ENCODE measurements at places on chromosomes 2 and 18.
A peak's percentile ranks its signal among the peaks of the same experiment; 100 is the strongest.

DNA sequence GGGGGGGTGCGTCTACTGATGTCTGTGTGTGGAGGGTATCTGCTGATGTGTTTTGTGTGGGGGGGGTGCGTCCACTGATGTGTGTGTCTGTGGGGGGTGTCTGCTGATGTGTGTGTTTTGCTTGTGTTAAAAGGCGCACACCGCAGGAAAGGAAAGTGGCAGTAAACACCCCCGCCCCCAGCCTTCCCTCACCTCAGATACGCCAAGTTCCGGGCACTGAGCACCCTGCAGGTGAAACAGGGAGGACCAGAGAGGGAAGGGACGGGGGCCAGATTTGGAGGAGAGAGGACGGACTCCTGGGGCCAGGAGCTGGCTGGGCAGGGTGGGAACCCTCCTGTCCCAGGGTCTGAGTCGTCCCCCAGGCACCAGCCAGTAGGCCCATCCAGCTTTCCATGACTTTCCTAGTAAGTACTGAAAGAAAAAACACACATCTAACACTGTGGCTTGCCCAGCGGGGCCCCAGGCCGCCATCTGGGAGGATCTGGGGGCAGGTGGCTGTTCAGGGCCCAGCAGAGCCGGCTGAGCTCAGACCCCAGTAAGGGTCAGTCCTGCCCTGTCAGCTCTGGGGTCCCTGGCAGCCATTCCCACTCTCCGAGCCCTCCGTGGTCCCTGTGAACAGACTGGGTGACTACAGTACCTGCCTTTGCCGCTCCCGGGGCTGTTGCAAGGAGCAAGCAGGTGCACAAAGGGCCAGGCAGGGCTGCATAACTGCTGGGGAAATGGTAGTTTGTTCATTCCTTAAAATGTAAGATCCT is 126.9 kb downstream of the NFATC1 start:
- no peak for DNase-seq

DNA sequence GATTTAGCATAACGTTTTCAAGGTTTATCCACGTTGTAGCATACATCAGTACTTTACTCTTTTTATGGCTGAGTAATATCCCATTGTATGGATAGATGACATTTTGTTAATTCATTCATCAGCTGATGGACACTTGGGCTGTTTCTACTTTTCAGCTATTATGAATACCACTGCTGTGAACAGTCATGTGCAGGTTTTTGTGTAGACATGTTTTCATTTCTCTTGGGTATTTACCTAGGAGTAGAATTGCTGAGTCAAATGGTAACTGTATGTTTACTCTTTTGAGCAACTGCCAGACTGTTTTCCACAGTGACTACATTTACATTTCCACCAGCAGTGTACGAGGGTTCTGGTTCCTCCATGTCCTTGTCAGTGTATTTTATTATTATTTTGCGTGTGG is 33.9 kb downstream of the COX7A2L start:
- no peak for DNase-seq

DNA sequence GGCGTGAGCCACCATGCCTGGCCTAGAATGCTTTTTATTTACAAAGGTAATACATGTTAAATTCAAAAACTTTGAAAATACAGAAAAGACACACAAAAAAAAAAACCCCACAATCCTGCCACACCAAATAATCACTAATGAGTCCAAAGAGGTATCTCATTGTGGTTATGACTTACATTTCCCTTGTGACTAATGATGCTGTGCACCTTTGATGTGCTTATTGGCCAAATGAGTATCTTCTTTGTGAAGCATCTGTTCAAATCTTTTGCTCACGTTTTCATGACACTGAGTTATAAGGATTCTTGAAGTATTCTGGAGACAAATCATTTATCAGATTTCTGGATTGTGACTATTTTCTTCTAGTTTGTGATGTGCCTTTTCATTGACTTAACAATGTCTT is 6.4 kb upstream of the NLRC4 start:
- DNase-seq: no peak

DNA sequence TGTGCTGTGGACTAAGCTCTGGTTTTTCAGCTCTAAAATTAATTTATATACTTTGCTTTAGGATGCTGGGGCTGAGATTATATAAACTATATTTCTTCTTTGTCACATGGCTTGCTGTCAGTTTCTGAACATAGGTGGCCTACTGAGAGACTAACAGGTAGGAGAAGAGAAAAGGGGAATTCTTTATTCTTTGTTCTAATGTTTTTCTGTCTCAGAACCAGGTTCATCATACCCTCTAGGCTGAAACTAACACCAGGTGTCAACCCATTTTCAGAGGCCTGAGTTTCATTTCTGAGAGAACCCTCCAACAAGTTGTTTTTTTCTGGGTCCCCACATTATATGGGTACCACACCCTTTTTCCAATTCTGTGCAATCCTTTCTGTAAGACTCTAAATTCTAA is 843.6 kb downstream of the TRIB2 start:
- DNase-seq: no peak

- peak; percentile 68 for DNase-seq
Observed at GRCh38 chr2:101725515-101726192, 28.1 kb downstream of the MAP4K4 start.

DNA sequence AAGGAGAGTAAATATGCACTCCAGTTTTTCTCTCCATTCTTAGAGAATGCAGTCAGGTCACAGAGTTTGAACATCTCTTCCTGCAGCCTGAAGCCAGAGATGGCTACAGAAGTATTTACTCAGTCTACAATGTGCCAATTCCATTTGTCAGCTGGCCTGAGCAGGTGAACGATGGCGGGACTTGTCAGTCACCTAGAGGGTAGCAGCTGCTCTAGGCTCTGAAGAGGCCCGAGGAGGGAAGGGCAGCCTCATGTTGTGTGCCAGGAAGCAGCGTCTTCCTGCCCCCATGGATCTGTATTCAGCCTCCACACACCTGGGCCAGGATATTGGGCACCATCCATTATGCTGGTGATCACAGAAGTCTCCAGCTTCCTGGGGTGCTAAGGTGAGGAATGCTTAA is 316.7 kb upstream of the CHAC2 start:
- DNase-seq: no peak

DNA sequence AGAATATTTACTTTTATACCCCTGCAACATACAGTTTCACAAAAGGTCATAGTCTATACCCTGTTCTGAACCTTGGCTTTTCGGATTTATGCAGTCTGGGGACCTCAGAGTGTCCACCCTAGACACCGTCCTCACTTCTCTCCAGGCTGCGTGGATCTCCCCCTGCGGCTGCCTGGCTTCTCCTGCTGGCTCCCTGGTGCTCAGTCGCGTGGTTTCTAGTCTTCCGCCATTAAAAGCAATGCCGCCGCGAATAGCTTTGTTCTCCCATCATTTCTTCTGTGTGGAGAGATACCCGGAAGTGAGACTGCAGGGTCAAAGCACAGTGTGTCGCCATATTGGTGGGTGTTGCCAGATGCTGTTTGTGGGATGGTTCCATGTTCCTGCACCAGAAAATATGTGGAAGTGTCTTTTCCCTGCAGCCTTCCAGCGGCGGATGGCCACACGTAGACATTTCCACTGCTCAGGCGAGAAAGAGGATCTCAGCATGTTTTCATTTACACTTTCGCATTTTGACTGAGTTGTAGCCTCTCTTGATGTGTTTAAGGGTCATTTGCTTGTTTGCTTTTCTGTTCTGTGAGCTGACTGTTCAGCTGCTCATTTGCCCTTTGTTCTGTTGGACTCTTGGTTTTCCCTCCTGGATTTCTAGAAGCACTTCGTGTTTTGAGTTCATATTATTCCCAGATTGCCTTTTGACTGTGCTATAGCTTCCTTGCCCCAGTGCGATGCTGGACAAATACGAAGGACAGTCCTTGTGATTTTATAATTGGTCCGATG is 22.9 kb upstream of the ASB1 start:
- no peak for DNase-seq

GRCh38 chr2:41394541-41394940 is 653.3 kb upstream of the PKDCC start:
- DNase-seq: no peak

GRCh38 chr18:7711495-7711894 is 144.4 kb downstream of the PTPRM start:
- no peak for DNase-seq

GRCh38 chr18:68417826-68418225 is 297.1 kb downstream of the TMX3 start:
- DNase-seq: no peak

- DNase-seq: peak; percentile 73
Observed at GRCh38 chr2:85390941-85391669, 19.1 kb downstream of the CAPG start.

GRCh38 chr2:85018049-85018447 is 47.1 kb downstream of the KCMF1 start:
- no peak for DNase-seq

DNA sequence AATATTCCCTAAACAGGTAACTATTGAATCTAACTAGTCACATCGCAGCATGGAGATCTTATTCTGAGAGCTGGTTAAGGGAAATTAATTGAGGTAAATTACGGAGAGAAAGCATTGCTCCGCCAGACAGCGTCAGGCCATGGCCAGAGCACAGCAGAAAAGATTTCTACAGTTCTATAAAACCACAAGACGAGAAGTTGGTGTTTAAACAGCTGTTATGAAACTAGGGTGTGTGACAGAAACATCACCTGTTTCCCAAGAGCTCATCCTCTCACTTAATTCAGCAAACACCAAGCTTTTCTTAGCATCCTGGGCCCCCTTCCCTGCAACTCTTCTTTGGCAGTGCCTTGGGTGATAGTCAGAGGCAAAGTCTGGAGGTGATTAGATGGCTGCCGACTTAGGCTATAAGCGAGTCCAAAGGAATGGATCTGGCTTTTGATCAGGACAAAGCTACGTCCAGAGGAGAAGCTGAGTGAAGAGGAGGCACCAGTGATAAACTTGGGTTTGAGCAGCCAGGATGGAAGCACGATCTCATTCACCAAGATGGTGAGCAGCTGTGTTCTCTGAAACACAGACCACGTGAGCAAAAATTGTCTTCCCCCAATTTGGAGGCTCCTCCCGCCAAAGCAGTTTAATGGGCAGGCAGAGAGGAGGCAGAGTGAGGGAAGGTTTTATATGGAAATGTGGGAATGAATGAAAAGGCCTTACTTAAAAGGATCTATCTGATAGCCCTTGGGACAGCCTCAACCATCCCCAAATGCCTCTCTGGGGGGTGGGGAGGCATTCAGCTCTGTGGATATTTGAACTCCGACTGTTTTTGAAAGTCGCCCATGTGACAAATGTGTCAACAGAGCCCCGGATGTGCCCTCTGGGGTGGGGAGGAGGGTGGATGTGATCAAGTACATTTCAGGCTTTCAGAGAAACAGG is 57.8 kb downstream of the PKDCC start:
- peak; percentile 49 for DNase-seq

DNA sequence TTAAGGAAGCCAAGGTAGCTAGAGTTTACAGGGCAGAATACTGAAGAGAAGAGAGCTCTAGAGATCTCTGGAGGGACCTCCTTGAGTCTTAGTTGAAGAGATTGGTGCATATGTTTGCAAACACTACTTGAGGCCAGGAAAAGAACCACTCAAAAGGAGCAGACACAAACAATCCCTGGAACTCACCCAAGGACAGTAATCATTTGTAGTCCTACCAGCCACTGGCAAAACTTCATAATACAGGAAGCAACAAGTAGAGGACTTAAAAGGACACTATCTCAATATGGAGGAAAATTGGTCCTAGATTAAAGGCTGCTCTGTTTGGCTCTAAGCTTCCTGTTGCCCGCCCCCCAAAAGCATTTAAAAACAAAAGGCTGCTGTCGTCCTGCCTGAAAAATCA is 46.9 kb upstream of the UBXN4 start:
- no peak for DNase-seq

- no peak for DNase-seq
Observed at GRCh38 chr18:23658285-23658684, 4.4 kb downstream of the ANKRD29 start.

GRCh38 chr2:16487686-16488085 is 177.9 kb downstream of the CYRIA start:
- peak; percentile 59 for DNase-seq

DNA sequence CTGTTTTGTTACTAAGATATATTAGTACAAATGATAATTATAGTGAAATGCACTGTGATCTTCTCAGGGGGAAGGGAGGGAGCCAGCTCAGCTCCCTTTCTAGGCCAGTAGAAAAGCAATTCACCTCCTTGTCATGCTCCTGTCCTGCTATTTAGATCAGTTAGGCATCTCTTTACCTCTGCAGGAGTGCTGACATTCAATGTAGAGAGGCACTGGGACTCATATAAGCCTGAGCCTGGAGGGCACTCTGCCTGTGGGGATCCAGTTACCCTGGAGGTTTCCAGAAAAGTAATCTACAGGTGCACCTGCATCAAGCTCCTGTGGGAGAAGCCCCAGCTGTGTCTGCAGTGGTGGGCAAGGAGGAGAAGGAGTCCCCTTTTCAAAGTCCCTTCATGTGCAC is 277.0 kb downstream of the CPS1 start:
- DNase-seq: no peak

GRCh38 chr18:13004396-13004795 is 13.2 kb downstream of the CEP192 start:
- DNase-seq: no peak

DNA sequence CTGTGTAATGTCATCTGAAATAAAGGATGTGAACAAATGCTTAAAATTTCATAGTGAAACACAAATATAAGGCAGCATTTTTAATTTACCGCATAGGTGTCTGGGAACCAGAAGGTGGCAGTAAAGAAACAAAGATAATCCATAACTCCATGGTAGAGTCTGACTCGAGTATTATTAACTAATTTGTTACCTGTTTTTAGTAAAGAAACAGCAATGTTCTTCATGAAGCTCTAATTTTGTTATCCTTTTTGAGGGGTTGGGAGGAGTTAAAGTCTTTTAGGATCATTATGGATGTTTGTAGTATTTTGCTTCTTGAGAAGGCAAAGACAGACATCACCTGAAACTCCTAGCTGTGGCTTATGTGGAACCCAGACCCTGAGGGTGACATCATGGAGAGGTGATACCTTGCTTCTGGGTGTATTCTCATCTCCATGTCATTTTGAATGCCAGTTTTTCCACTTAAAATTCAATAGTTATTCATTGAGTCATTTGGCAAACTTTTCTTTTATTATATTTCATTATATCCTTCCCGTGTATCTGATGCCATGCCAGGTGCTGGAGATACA is 286.2 kb upstream of the EPAS1 start:
- DNase-seq: peak; percentile 54
